Esophagus mucosa (tissue), 1 donor: ENCODE measurements at places on chromosomes 4 and X.

GRCh38 chrX:136450050-136450830, 37.5 kb upstream of the BRS3 start:
- ATAC-seq, result peak; percentile 15

- ATAC-seq, result no peak
Observed at GRCh38 chrX:45660477-45660876, 459.8 kb upstream of the DIPK2B start.

DNA sequence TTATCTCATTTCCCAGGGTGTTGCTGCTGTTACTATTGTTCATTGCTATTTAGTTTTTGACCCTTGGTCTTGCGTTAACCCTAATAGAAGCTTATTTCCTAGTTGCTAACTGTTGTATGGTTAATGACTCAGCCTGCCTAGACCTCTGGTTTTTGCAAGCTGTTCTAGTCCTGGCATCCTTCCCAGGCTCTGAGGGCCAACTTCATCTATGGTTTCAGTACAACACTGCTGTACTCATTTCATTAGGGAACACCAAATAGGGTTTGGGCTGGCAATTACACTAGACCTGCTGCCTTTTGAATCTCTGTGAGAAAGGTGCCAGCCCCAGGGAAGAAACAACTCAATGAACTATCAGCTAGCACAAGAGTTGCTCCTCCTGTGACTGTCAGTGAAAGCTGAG, 59.6 kb downstream of the DCX start:
- peak; percentile 68 for ATAC-seq

GRCh38 chr4:89171176-89171805, 60.0 kb downstream of the TIGD2 start:
- ATAC-seq, result no peak

DNA sequence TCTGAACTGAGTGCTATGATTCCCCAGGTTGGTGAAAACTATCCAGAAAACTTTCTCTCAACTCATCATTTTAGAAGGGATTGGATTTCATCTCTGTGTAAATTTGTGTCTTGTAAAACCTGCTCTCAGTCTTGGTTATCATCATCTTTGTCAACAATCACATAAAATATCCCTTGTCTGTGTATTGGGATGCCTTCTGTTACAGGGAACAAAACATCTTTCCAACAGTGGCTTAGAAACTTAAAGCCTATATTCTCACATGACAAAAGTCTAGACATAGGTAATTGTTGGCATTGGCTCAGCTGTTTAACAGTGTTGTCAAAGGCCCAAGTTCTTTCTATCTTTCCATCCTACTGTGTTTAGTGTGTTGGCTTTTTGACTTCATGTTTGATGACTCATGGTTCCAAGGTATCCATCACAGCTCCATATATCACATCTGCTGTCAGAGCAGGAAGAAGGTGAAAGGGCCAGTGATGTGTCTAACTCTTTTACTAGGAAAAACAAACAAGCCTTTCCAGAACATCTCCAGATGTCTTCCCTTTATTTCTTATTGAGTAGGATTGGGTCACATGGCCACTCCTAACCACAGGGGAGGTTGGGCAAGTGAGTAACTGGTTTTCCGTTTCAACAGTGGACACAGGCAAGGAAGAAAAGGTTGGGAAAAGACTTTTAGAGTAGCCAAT, 65.0 kb downstream of the PHEX start:
- ATAC-seq, result no peak

- ATAC-seq, result no peak
Observed at GRCh38 chr4:167715176-167715575, 377.2 kb upstream of the ANXA10 start.

DNA sequence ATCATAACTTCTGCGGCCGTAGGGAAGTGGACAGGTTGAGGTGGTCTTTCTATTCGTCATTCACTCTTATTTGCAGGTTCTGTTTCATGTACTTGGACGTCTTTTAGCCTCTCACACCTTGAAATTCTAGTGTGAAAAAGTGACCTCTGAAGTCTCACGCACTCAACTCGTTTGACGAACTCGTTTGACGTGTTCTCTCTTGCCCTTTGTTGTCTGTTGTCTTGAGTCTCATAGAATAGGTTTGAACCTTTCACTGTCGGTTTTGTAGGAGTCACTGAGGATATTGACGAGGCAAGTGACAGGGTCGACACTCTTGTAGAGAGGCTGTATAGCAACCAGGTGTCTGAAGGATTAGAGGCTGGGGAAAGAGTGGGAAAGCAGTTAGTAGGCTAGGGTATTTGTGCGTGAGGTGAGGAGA, 1.1 kb upstream of the PGRMC2 start:
- ATAC-seq, result peak; percentile 47

GRCh38 chr4:38804654-38805295, at the start of gene TLR1:
Gene TLR1 (minus strand): TSS chr4:38804791. CDS start chr4:38798831, 5,960 bp downstream.
- peak; percentile 75 for ATAC-seq

DNA sequence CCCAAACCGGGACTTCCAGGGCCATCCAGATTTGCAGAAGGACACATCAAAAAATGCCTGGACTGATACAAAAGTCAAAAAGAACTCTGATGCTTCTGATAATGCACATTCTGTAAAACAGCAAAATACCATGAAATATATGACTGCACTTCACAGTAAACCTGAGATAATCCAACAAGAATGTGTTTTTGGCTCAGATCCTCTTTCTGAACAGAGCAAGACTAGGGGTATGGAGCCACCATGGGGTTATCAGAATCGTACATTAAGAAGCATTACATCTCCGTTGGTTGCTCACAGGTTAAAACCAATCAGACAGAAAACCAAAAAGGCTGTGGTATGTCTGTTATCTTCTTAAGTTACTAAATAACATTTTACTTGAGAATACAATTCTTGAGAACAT, 9.2 kb downstream of the PLK4 start:
- no peak for ATAC-seq

DNA sequence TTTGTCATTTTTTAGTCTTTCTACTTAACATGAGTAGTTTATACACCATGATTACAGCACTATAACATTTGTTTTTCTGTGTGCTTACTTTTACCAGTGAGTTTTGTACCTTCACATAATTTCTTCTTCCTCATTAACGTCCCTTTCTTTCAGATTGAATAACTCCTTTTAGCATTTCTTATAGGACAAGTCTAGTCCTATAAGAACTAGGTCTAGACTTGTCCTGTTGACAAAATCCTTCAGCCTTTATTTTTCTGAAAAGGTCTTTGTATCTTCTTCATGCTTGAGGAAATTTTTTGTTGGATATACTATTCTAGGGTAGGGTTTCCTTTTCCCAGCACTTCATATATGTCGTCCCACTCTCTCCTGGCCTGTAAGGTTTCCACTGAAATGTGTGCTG, 253.3 kb upstream of the ARHGAP24 start:
- ATAC-seq, result no peak

DNA sequence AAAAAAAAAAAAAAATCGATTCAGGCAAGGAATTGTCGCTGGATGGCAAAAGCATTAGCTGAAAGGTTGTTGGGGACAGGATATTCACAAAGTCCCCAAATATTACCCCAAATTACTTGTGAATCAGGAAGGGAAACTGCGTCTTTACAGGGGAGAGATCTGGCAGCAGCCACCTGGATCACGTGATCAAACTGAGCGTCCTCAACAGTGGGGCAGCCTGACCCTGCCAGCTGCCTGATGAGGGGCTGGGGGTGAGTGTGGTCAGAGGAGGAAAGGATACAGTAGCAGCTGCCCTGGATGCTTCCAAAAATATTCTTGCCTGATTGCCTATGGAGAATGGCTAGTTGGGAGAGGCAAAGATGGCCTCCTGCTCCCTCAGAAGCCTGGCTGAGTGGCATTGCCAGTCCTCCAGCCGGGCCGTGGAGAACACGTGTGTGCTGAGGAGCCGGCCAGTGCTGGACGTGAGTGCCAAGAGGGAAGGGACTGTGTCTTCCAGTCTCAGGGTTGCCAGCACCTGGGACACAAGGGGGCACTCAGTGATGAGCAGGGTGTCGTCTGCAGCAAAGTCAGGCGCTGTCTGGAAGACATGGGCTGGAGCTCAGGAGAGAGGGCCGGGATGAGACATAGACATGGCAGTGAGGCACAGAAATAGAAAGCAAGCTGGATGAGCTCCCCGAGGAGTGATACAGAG, 3.0 kb upstream of the LAGE3 start:
- ATAC-seq, result no peak

DNA sequence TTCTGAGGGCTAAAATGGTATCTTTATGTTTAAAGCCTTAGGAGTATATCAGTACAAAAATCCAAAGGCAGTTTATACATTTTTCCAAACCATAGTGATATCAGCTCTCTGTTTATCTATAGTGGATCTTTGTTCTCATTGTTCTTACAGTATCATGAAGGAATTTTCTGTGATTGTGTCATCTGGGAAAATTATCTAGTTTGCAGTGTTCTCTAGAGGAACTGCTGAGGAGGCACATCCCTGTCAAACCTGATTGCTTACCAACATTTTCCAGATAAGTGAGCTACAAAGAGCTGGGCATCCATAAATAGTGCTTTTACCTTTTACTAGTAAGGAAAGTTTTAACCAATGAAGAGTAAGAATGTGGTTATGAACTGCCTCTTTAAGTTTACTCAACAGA, 44.9 kb upstream of the SLC25A31 start:
- no peak for ATAC-seq

DNA sequence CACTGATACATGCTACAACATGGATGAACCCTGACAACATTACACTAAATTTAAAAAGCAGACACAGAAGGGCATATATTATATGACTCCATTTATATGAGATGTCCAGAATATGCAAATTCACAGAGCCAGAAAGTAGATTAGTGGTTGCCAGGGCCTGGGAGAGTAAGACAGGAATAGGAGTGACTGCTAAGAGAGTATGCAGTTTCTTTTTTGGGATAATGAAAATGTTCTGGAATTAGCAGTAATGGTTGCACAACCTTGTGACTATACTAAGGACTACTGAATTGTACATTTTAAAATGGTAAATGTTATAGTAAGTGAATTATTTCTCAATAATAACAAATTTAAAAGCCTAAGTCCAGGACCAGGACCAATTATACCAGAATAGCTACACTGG, 29.5 kb upstream of the NUP54 start:
- no peak for ATAC-seq

GRCh38 chr4:101411926-101412325, 64.6 kb upstream of the PPP3CA start:
- no peak for ATAC-seq

- ATAC-seq, result no peak
Observed at GRCh38 chrX:79117078-79117477, 27.4 kb upstream of the GPR174 start.

GRCh38 chr4:148007792-148008191, 275.9 kb downstream of the ARHGAP10 start:
- peak; percentile 52 for ATAC-seq

DNA sequence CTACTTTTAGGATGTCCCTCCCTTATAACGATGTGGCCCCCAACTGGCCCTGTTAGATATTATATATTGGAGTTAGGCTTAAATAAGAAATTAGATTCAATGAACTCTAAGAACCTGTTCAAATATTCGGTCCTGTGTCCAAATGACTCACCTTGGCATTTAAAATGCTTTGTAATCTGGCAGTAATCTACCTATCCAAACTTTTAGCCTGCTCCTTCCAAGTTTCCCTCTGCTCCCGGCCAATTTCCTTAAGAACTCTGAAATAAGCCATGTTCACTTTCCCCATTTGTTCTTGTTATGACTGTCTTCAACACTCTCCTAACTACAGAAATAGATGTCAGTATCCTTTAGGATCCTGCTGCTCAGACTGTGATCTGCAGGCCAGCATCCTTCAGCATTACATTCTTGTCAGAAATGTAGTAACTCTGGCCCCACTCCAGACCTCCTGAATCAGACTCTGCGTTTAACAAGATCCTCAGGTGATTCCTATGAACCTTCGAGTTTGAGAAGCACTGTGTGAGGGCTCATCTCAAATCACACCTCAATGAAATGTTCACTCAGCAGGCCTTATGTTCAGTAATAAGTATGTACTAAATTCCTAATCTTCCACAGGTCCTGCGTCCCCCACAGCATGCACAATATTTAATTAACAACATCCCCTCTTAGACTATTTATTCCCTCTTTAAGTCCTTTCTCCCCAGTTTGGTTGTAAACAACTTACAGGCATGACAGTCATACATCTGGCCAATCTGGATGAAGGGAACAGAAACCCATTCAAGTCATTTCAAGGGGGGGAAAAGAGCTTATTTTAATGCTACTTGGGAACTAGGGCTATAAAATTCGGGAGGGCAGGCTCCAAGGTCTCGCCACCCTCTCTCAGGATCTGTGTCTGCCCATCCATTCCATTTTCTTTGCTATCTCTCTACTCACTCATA, 3.0 kb downstream of the ATP8A1 start:
- ATAC-seq, result no peak

DNA sequence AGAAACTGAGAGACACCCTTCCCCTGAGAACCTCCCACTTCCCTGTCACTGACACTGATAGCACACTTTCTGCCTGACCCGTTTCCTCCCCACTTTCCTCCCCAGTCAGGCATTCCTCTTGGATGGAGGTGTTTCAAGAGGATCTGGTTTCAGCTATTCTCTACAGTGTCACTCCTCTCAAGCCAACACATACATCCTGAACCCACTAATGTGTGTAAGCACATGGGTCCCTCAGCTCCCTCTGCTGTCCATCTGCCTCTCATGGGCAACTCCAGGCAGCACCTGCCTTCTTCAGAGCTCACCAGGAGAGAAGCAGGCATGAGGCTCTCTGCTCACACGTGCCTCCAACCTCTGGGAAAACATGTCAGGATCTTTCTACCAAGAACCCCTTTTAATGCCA, 207.6 kb downstream of the NAF1 start:
- ATAC-seq, result no peak
